Stimulated activated CD4-positive, alpha-beta T cell treated with anti-CD3 and anti-CD28 coated beads, Interleukin-1b, Interleukin-23, amount 100 ng/mL, for 24 hours (primary cell): ENCODE measurements at places on chromosomes 2 and 18.

- DNase-seq: no peak
Observed at GRCh38 chr2:186887107-186888090, 38.4 kb upstream of the ZSWIM2 start.

GRCh38 chr2:227881866-227882517, 10.6 kb downstream of the DAW1 start:
- DNase-seq: no peak

DNA sequence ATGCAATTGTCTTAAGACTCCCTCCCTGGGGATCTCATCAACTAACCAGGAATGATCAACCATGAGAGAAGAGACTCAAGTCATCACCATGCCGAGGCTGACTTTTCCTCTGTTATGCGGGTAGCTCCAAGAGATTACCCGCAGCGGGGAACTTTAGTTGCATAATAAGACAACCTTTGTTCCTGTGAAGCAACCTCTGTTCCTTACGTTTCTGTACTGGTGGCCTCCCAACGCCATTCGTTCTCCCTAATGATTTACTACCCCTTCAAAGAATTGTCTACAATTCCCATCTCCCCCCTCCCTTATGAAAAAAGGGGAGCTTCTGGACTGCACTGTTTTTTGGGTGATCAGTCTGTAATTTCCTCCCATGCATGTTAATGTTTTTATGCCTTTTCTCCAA, 66.1 kb upstream of the LRPPRC start:
- no peak for DNase-seq

- DNase-seq: no peak
Observed at GRCh38 chr2:162613839-162614238, 224.7 kb downstream of the KCNH7 start.
